ENCODE measurements at places on chromosomes 7 and 10. TPM values are rescaled to one million over a fixed set of nuclear protein-coding genes. Genes with fewer than 3 reads are reported as not detected.

Gene LIPK
- not detected for total RNA-seq

Gene ASB10
- total RNA-seq = not detected

Gene CCL24
- total RNA-seq = not detected

Gene FAM25G
- not detected for total RNA-seq

Gene C10orf62
- total RNA-seq = not detected

Gene GPR22
- total RNA-seq = not detected

Gene ELFN1
- total RNA-seq = 0.30 TPM

Gene HYAL4
- 0.04 TPM for total RNA-seq

Gene CDK14
- 0.13 TPM for total RNA-seq

Gene KAZALD1
- 2.9 TPM for total RNA-seq

Gene FEZF1
- not detected for total RNA-seq

Gene AGAP9
- total RNA-seq = 10.1 TPM

Gene MACROH2A2
- total RNA-seq = 24.6 TPM

Gene LRRD1
- not detected for total RNA-seq

Gene TMEM229A
- total RNA-seq = not detected

Gene KCNMA1
- total RNA-seq = 38.0 TPM

Gene AFAP1L2
- total RNA-seq = 20.6 TPM

Gene CPVL
- 0.18 TPM for total RNA-seq

Gene ANXA7
- total RNA-seq = 108 TPM

Gene INPP5A
- 13.5 TPM for total RNA-seq

Gene CNPY1
- total RNA-seq = not detected

Gene PRSS37
- not detected for total RNA-seq

Gene FRAT1
- 1.9 TPM for total RNA-seq

Gene ANKRD2
- 7.4 TPM for total RNA-seq

Gene TYW1
- total RNA-seq = 15.6 TPM

Gene GPR15LG
- total RNA-seq = 0.21 TPM

Gene OR9A4
- total RNA-seq = not detected

Gene RGR
- total RNA-seq = not detected

Gene SEMA3A
- 5.2 TPM for total RNA-seq

Gene THSD7A
- 1.8 TPM for total RNA-seq

Gene NAT16
- 0.12 TPM for total RNA-seq

Gene NUDCD3
- total RNA-seq = 45.8 TPM

Gene SPDYE2B
- not detected for total RNA-seq

Gene CALHM3
- 0.22 TPM for total RNA-seq

Gene VPS37D
- total RNA-seq = 3.1 TPM

Gene ERLIN1
- total RNA-seq = 59.1 TPM

Gene CREB5
- 4.4 TPM for total RNA-seq

Gene SLC26A5
- total RNA-seq = not detected

Gene CNTNAP2
- total RNA-seq = 0.02 TPM

Gene GIMAP4
- not detected for total RNA-seq

Gene NKX1-2
- not detected for total RNA-seq

Gene CPA5
- not detected for total RNA-seq

Gene SPDYE9
- total RNA-seq = not detected

Gene TLX1
- total RNA-seq = not detected

Gene CDK1
- total RNA-seq = 90.5 TPM

Gene TMEM184A
- 8.8 TPM for total RNA-seq

Gene ATG9B
- total RNA-seq = 0.65 TPM

Gene GRID1
- total RNA-seq = 0.26 TPM

Gene ANKRD26
- 2.9 TPM for total RNA-seq

Gene EVX1
- 0.19 TPM for total RNA-seq

Gene CHCHD1
- total RNA-seq = 51.9 TPM

Gene CARD11
- 2.7 TPM for total RNA-seq

Gene GGCT
- 78.1 TPM for total RNA-seq

Gene ECHDC3
- total RNA-seq = 10.3 TPM

Gene FGFR2
- 0.27 TPM for total RNA-seq

Gene HTR5A
- total RNA-seq = not detected

Gene ENTPD1
- total RNA-seq = 0.16 TPM

Measured in A549 treated with dexamethasone at 1 μM for 4 hours (cell line).